Motor neuron (in vitro differentiated cells): ENCODE measurements at places on chromosomes 7 and 10. TPM values are rescaled to one million over a fixed set of nuclear protein-coding genes. Genes with fewer than 3 reads are reported as not detected.

CALHM3 gene
- not detected in 2 replicates for total RNA-seq

PTPRN2 gene
- total RNA-seq = 13.5 and 16.2 TPM in 2 replicates

DNA sequence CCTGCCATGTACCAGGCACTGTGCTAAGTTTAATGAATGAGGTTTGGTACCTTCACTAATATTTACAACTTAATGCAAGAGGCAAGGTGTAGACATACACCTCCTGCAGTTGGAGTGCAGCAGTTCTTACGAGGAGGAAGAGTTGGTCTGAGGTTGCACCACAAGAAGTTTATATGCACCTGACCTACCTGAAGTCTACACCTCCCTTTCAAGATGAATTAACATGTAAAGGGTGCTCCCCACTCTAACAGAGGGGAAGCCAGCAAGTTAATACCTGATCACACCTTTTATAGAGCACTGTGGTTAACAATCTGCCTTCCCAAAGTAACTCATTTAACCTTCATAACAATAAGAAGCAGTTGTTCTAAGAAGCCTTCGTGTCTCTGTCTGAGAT lies 120.0 kb downstream of the LYZL1 start:
- no peak for ATAC-seq

GRCh38 chr10:121205625-121206024 lies 354.5 kb downstream of the WDR11 start:
- ATAC-seq = no peak

DNA sequence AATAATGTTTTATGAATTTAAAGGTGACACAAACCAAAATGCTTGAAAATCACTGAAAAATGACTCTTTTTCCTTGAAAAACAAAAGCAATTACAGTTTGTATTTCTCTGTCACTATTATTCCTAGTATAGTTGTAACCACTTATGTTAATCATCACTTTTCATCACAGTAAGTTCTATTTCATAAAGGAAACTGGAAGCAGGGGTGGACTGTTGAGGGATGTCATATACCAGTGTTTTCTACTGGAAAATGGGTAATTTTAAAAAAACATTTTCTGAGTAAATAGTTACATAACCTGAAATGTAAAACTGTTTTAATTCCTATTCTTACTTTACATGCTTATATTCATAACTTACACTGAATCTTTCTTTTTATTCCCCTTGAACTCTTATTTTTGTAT lies 32.2 kb upstream of the SFMBT2 start:
- ATAC-seq = no peak

DNA sequence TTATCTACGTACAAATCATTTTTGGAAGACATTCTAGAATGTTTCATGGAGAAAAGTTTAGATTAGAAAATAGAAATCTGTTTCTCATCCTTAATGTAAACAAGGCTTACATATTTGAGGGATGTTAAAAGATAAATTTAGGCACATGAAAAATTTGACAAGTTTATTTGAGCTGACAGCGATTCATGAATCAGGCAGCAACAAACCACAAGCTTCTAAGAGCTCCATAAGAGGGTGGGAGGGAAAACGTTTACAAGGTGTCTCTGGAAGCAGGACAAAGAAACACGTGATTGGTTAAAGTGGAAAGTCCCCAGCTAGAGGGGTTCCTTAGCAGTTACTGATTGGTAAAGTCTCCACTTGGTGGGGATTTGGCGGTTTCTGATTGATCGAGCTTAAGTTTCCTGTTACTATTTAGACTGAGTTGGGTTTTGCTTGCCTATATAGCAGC lies 228.9 kb upstream of the PITRM1 start:
- no peak for ATAC-seq

- no peak for ATAC-seq
Measured at GRCh38 chr7:91446819-91447218, 182.6 kb downstream of the FZD1 start.

DNA sequence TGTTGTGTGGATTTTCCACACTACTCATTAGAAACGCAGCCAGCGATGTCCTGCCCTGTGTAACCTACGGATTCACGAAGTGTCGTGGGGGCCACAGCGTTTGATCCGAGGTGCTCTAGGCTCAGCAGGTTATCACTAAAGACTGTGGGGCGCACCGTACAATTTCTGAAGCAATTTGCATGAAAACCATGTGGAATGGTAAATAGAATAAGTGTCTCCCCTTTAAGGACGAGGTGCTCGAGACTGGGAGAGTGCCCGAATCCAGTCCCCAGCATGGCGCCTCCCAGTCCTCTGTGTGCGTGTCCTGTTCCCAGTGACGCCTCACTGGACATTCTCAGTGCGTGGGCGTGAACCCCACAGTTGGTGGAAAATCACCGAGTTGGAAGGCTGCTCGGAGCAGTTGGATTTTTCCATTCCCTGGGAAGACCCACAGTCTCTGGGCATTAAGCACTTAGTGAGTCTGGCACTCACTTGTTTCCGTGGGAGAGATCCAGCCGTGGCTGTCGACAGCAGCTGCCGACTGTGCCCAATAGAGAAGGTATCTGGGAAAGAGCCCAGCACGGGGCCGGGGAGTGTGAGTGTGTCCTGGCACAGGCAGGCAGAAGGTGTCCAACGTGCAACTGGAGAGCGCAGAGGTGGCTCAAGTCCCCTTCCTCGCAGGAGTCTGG lies 37.0 kb downstream of the PFKP start:
- no peak for ATAC-seq

GPC2 gene
- 6.5 and 15.9 TPM in 2 replicates for total RNA-seq

RSU1 gene
- total RNA-seq = 36.0 and 37.6 TPM in 2 replicates

- no peak for ATAC-seq
Measured at GRCh38 chr7:97021747-97022490, 2.7 kb downstream of the DLX5 start.

- no peak for ATAC-seq
Measured at GRCh38 chr7:4164556-4164955, 517.5 kb upstream of the FOXK1 start.

DNA sequence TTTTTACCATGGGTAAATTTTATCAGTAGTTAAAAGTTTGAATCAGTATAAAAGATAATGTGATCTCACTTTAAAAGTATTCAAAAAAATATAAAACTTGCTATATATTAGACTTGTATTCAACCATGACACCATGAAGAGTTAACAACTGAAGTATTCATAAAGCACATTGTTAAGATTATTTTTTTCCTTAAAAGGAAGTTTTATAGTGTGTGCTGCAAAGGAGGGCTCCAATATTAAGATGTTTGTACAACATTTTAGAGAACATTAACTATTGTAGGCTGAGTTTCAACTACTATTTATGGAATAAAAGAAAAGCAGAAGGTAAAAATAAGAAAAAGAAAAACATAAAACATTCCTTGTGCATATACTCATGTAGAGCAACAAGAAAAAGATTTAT lies 24.5 kb upstream of the CUBN start:
- no peak for ATAC-seq

- ATAC-seq = no peak
Measured at GRCh38 chr10:12592967-12593366, 243.6 kb downstream of the CAMK1D start.

FAM237B gene
- 0.14 and 0.16 TPM in 2 replicates for total RNA-seq

- no peak for ATAC-seq
Measured at GRCh38 chr10:29227201-29227600, 61.7 kb upstream of the LYZL1 start.

GRCh38 chr10:33938001-33938400 lies 603.5 kb upstream of the NRP1 start:
- no peak for ATAC-seq

ACBD5 gene
- 31.6 and 32.1 TPM in 2 replicates for total RNA-seq
